Left hindlimb (tissue), 1 donor: ENCODE measurements at places on chromosomes 4 and X.

DNA sequence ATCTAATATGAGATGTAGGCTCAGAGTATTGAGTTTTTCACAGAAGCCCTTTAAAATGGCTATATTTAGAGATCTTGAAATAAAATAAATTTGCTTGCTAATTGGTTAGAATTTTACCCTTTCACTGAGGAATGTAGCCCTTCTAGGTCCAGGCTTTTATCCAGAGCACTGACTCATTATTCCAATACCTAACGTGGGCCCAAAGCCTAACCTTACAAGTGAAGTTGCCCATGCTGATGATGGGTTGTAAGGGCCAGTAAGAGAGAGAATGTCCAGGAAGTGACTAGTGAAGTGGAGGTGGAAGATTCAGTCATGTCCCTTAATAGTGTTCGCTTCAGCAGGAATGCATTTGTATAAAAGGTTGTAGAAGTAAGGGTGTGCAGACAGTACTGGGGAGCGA is 155.9 kb downstream of the STIM2 start:
- no peak for DNase-seq

GRCh38 chr4:117786566-117786965 is 247.7 kb upstream of the NDST3 start:
- no peak for DNase-seq

GRCh38 chr4:5037553-5038551 is 13.4 kb upstream of the STK32B start:
- DNase-seq = no peak

DNA sequence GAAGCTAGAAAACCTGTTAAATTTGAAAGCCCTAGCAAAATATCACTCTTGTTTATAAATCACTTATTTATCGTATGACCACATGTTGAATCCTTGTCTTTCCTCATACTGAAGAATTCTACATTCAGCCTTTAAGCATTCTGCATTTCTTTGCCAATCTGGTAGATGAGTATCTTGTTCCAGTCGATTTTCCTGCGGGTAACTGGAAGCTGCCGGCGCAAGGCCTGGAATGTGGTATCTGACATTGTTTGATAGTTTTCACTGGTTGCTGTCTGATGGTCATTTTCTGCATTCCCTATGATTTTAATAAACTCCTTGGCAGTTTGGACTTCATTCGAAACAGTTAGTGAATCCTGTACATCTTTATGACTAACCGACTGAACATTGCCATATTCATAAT is 13.7 kb upstream of the PHKA1 start:
- DNase-seq = no peak

DNA sequence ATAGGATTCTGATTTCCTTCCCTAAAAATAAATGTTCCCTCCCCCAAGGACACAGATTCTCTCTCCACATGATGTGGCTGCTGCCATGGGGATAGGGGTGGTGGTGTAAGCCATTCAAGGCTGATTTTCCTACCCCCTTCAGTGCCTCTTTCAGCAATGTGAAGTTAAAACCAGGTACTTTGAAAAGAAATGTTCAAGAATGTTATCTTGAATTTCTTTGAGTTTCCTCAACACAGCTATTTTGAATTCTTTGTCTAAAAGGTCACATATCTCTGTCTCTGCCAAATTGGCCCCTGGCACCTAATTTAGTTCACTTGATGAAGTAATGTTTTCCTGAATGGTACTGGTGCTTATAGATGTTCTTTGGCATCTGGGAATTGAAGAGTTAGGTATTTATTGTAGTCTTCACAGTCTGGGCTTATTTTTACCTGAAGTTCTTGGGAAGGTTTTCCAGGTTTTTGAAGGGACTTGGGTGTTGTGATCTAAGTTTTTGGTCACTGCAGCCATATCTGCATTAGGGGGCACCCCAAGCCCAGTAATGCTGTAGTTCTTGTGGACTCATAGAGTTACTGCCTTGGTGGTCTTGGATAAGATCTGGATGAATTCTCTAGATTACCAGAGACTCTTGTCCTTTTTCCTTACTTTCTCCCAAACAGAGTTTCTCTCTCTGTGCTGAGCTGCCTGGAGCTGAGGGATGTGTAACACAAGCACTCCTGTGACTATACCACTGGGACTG is 7.6 kb upstream of the DIPK2B start:
- DNase-seq = no peak

GRCh38 chr4:122512430-122512829 is 55.9 kb upstream of the IL2 start:
- no peak for DNase-seq

GRCh38 chr4:93368968-93369367 is 459.6 kb upstream of the ATOH1 start:
- no peak for DNase-seq

GRCh38 chr4:122796801-122797404 is 29.7 kb upstream of the FGF2 start:
- DNase-seq = no peak

- DNase-seq = no peak
Observed at GRCh38 chrX:12245650-12246645, 107.7 kb downstream of the FRMPD4 start.

DNA sequence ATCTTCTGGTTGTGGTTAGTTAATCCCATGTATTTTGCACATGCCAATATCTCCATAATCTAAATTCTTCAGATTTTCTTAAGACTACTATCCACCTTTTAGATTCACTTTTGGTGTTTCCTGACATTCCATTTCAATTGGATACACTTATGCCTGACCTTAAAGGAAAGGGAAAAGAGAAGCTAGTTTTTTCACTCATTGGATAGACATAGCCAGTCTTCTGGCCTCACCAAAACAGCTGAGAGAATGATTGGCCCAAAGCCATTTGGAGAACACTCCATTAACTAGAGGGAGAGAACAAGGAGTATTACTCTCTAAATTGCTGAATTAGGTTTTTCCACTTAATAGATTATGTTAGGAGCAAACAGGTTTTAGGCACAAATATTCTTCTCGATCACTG is 4.0 kb downstream of the PRPS1 start:
- no peak for DNase-seq

DNA sequence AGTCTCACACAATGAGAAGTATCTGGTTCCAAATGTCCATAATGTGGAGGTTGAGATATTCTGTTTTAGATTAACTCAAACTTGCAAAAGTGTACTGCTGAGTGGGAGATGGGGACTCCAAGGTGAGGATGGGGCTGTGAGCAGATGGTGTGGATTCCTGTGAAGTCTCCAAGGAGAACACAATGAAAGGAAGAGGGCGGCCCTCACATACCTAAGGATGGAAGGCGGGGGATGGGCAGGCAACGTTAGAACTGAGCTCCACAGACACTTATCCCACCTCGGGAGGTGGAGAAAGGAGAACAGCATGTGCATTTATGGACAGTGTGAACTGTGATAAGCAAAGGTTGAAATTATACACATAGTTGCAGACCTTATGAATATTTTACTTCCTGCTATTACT is 9.9 kb upstream of the SPATA4 start:
- no peak for DNase-seq

DNA sequence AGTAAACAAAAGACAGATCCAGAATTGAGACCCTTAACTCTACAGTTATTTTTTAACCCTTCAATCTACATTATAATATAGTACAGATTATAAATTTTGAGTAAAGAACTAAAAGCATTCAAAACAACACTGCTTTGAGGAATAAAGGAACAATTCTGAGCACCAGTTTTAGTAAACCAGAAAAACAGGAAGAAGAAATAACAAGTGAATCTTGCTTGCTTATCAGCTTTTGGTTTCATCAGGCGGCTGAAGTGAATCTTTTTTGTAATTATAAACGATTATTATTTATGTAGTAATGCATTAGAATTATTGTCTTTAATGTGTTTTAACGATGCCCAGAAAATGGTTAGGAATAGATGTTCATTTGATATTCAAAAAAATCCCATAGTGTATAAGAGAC is 305.4 kb downstream of the ARAP2 start:
- no peak for DNase-seq
